ENCODE measurements at places on chromosomes 4 and X.

DNA sequence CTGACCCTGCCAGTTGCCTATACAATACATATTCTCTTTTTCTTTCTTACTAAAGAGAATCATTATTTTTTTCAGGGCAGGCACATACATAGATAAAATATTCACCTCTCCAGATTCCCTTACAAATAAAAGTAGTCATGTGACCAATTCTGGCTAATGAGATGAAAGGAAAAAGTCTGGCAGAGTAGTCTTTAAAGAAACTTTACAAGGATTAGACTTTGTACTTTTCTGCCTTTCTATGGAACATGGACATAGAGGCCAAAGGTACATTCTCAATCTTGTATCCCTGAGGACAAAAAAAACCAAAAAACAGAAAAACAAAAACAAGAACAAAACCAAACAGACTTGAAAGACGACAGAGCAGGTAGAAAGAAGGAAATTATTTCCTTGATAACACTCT is 75.6 kb downstream of the DCK start:
- no peak for DNase-seq

DNA sequence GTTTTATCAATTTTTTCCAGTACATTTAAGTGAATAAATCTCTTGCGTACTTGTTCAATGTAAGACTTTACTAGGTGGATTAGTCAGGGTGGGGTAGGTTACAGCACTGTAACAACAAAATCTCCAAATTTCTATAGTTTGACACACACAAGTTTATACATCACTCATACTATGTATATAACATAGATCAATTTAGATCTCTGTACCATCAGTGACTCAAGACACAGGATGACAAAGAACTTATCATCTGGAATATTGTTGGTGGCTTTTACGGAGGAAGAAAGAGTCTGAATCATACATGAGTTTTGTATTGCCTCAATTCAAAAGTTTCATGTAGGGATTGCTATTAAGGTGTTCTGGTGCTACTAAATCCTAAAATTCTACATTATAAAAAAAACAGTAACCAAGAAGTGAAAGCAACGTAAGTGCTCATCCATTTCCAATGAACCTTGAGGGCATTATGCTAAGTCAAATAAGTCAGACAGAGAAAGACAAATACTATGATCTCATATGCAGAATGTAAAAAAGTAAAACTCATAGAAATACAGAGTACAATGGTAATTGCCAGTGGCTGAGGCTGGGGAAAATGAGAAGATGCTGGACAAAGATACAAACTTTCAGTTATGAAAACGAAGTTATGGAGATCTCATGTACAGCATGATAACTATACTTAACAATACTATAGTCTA is 98.0 kb upstream of the DKK2 start:
- DNase-seq = no peak

DNA sequence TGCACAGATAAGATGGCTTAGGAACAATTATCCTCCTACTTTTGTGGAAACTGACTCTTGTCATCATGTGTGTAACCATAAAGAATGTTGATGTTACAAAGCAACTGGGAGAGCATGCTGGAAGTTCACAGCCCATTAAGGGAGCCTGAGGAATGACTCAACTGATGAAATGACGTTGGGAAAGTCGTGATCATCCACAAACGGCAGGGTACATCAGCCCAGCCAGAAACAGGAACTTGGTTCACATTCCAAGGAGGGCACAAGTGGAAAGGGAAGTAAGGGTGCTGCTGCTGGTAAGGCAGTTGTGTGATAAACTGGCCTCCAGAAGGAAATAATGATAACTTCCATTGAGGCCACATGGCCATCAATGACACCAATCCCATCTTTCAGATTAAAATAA is 6.7 kb downstream of the TEC start:
- no peak for DNase-seq

GRCh38 chrX:134990801-134991481 is at the start of gene SMIM10:
Gene SMIM10 (plus strand): TSS chrX:134990991. CDS start chrX:134991096, 105 bp downstream.
- DNase-seq = peak; percentile 83

GRCh38 chr4:138707746-138708677 is 307.6 kb upstream of the NOCT start:
- DNase-seq = no peak

DNA sequence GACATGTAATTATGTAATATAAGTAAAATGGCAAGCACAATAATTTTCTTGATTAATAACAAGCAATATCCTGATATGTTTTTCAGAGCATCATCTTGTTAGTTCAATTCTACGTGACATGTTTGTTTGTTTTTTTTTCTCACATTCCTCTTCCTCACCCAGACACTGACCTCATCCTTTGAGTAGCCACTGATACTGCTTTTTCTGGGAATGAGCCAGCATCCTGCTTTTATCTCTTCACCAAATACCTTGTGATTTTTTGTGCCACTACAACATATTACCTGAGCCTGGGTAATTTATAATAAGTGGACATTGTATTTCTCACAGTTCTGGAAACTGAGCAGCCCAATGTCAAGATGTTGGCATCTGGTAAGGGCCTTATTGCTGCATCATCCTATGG is 484.0 kb downstream of the NAF1 start:
- no peak for DNase-seq

- DNase-seq = no peak
Observed at GRCh38 chrX:2848871-2849301, 20.2 kb downstream of the GYG2 start.

DNA sequence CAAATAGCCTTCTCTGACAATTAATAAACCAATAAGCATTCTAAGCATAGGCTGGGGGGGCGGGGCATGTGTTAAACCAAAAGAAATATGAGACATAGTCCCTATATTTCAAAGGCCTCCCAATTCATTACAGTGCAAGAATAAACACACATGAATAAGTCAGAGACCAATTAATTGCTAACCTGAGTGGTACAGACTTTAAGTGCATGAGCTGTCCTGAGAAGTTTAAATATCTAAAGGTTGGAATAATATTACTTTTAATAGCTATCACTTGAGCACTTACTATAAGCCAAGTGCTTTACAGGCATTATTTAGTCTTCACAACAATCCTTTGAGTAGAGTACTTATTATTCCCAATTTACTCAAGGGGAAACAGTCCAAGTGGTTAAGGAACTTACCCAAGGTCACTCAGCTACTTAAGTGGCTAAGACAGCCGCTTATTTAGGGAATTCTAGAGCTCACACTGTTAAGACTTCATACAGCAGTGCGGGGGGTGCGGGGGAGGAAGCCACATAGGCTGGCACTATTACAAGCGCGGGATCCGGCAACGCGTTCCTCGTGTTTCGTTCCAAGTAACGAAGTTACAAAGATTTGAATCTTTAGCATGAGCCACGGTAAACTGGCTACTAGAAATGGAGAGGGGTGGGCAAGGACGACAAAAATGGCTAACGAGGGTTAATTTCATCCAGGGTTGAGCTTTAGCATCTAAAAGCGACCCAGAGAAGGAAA is 1.4 kb downstream of the THOC2 start:
- no peak for DNase-seq

DNA sequence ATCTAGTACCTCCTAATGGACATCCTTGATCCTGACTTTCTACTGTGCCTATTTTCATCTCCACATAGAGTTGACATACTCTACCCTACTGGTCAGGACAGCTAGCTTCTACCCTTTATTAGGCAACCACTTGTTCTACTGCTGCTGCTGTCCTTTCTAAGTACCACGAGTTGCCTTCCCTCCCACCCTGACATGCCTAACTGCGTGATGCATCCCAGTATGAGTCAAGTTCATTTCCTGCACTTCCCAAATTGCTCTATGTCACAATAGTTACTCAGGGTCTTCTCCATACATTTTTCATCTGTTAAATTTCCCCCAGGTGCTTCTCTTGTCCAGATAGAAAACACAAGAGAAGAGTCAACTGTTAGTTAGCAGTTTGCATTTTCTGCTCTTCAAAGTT is 133.4 kb downstream of the TBC1D19 start:
- DNase-seq = no peak
